Activated CD8-positive, alpha-beta memory T cell treated with anti-CD3 and anti-CD28 coated beads, Interleukin-2, amount 50 U/mL, for 48 hours (primary cell): ENCODE measurements at places on chromosomes 16 and 17.

- DNase-seq: peak; percentile 34
Observed at GRCh38 chr17:27158382-27158781, 135.5 kb upstream of the WSB1 start.

DNA sequence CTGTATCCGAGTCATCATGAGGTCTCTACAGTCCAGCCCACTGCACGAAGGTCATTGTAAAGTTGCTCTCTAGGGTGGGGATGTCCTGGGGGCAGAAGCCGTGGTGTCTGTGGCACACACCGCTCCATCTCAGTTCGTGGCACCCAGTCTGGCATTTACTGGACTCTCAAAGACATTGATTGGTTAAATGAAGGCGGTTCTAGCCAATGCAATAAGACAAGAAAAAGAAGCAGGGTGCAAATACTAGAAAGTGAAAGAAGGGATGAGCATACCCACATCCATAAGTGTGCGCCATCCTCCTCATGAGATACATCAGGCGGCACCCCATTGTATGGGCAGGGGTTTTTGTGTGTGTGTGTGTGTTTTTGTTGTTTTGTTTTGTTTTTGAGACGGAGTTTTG lies 10.7 kb upstream of the ATP2A3 start:
- no peak for DNase-seq

- DNase-seq: no peak
Observed at GRCh38 chr17:17718251-17718650, 37.0 kb downstream of the RAI1 start.

DNA sequence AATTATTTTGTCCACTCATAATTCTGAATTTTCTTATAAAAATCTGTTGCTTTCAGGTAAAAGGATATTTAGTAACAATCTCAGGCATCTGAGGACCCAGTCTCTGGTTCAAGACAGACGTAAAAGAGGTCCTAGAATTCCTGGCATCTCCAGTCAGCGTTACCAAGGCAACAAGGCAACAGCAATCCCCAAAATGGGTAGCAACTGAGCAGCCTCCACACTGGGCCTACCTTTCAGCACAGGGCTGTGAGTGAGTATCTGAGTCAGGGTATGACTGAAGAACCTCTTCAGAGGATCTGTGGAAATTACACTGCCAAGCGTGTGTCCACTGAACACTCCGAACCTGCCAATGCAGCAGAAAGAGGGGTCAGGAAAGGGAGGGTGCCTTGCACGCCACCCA lies 20.8 kb downstream of the FANCA start:
- no peak for DNase-seq

DNA sequence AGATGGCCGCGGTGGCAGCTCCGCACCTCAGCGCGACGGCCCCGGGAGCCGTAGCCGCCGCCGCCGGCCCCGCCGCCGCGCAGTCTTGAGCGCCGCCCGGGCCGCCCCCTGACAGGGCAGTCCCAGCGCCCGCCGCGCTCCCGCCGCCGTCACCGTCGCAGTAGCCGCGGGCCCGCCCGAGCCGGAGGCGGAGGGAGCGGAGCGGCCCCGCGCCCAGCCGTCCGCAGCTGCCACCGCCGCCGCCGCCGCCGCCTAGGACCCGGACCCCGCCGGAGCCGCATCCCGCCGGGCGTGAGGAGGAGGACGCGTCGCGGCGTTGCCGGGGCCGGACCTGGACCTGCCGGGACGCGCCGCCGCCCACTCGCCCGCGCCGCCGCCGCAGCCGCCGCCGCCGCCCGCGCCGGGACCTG lies 218 bp downstream of the TNRC6C start:
- no peak for DNase-seq

DNA sequence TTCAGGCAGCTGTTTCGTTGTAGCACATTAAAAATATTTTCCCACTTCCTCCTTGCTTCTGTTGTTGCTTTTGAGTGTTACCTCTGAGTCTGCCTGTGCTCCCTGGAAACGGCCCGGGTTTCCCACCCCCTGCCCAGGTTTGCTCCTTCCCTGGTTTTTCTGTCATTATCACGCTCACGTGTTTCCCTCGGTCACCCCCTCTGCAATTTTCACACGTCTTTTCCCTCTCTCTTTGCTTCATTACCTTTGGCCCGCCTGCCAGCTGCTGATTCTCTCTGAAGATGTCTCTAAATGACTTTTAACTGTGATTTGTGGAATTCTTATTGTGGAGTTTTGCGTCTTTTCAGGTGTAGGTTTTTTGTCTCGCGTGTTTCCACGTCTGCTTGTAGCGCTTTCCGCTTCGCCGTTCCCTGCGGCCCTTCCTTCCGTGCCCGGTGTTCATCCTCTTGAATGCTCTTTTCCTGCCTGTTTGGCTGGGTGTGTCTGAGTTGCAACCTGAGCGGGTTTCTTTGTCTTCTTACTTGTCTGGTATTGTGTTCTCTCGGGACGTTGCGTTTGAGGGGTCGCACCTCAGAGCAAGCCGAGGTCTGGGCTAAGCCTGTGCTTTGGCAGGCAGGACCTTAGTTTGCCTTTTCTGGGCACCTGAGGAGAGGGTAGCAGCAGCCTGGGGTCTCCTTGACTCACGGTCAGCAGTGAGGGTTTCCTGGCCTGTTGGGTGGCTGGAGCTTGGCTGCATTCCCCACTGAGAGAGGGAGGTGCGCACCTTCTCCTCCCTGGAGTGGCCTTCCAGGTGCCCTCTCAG lies 96.3 kb upstream of the ZNF750 start:
- no peak for DNase-seq

GRCh38 chr16:87821376-87822107 lies 47.8 kb downstream of the SLC7A5 start:
- DNase-seq: no peak

DNA sequence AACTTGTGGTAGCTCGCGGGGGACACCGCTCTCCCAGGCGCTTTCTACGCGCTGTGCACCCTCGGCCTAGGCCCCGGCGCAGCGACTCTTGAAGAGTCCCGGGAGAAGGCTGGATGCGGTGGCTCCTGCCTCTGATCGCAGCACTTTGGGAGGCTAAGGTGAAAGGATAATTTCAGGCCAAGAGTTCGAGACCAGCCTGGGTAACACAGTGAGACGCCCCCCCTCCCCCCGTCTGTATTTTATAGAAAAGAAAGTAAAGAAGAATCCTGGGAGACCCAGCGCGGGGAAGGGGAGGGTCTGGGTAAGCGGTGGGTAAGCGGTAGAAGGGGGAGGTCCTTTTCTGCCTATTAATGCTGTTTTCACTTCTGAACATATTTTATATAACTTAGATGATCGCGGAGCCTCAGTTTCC lies 486 bp upstream of the PLLP start:
- DNase-seq: no peak

- peak; percentile 45 for DNase-seq
Observed at GRCh38 chr16:27267037-27267677, 1.4 kb downstream of the NSMCE1 start.

DNA sequence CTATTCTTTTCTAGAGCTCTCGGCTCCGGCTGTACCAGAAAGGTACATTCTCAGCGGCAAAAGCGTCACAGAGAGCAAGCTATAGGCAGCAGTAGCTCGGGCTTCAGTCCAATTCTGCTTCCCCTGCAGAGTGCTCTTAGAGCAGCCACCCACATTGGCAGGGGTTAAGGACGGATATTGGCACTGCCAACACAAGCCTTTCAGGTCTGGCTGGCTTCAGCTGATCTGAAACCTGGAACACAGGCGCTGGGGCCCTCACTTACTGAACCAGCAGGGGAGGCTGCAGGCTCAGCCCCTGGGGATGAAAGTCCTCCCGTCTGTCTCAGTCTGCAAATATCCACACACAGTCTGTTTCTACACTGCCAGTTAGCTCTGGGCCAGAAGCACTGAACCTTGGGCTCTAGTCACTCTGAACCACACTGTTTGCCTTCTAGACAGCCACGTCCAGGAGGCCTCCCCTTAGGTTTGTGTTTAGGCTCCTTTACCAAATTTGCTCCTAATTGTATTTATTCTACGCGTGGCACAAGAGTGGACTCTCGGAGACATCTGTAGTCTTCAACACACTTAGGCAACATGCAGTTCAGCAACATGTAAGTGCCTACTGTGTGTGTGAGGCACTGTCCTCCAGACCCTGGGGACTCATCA lies 40.1 kb downstream of the HIC1 start:
- no peak for DNase-seq

DNA sequence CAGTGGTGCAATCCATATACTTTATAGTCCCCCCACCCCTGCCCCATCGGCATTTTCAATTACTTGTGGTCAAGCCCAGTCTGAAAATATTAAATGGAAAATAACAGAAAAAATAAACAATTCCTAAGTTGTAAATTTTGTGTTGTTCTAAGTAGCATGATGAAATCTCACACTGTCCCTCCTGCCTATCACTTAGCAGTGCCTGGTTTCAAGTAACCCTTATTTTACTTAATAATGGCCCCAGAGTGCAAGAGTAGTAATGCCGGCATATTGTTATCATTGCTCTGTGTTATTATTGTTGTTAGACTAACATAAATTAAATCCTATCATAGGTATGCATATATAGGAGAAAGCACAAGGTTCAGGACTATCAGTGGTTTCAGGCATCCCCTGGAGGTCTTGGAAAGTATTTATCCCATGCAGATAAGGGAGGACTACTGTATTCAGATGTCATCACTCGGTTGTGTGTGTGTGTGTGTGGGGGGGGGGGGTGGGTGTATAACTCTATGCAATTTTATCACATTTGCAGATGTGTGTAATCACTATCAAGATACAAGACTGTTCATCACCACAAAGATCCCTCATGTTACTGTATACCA lies 9.3 kb downstream of the UBE2G1 start:
- no peak for DNase-seq

DNA sequence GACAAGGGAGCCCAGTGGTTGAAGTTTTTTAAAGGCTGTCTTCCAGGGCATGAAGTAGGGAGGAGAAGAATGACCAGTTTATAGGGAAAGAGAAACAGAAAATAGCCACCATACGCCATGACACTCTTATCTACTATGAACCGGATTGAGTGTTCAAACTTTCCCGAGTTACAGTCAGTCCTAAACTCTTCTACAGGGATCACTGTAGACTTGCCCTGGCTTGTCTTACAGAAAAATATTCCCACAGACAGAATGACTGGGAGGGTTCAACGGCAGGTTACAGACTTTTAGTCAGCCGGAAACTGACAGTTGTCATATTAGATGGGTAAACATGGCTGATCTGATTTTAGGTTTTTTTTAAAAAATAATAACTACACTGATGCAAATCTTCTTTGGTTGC lies 662.5 kb upstream of the SOX9 start:
- DNase-seq: no peak

DNA sequence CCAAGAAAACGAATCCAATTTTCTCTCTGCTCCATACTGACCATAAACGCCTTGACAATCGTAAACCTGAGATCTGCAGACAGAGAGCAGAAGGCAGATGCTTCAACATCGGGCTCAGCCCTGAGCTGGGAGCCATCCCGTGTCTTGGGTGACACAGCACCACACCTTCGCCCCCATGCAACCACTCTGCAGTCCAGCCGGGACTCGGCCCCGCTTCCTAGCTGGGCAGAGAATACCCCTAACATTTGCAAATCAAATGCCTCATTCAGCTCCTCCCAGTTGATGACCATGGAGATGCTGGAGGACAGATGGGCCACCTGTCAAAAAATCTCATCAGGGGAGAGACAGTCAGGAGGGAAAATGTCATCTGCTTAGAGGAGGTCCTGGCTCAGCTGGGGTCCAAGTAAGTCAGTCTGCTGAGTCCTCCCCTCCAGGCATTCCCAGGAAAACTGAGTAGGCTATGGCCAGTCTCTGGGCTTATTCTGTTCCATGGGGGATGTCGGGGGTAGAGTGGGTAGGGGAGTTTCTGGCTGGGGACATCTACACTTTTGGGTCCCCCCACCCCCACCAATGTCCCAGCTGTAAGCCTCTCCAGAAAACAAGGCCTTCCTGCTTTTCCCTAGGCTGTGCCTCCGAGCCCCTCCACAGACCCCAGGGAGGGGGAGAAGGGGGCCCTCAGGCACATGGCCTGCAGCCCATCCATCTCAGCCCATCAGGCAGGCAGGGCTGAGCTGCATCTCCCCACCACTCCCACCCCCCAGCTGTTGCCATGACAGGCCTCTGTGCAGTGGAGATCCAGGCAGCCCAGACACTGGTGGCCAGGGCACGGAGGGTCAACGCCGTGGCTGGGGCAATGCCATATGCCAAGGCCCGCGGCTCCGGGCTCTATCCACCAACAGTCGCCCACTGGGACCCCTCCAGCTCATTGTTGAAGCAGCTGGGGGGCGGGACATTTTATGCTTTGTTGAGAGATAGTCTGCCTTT lies 158.6 kb downstream of the AXIN2 start:
- DNase-seq: no peak

- DNase-seq: no peak
Observed at GRCh38 chr16:69483611-69484010, 59.2 kb downstream of the CYB5B start.

GRCh38 chr17:48093341-48094045 lies 7.8 kb downstream of the CBX1 start:
- no peak for DNase-seq

GRCh38 chr16:10097271-10097670 lies 85.0 kb downstream of the GRIN2A start:
- no peak for DNase-seq

DNA sequence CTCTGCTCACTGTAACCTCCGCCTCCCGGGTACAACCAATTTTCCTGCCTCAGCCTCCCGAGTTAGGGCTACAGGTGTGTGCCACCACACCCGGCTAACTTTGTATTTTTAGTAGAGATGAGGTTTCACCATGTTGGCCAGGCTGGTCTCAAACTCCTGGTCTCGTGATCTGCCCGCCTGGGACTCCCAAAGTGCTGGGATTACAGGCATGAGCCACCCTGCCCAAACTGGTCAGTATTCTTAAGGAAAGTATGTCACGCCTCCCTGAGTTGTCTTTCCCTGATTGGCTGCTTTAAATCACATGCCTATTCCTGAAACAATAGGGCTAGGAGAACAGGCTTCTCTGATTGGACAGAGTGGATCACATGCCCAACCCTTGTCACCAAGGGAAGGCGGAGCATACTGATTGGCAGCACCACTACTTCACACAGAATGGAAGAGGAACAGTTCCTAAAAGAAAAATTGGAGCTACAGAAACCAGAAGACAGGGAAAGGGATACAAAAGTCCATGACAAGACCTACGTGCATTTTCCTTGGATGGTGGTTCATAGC lies 17.6 kb upstream of the CYB5B start:
- DNase-seq: no peak

DNA sequence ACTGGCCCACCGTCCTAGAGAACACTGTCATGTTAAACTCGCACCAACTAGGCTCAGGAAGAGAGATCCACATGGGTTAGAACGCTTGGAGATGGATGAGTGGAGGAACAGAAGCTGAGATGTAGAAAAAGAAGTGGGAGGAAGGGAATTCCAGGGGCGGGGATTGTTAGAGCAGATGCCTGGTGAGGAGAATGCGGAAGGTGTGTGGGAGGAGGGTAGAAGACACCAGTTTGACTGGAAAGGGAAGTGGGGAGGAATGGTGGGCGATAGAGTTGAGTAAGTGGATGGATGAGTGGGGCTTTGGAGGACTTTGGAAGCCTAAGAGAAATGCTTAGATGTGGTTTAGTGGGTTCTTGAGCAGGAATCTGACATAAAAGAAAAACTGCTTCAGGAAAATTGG lies 37.4 kb downstream of the DHX38 start:
- no peak for DNase-seq

- DNase-seq: no peak
Observed at GRCh38 chr16:51431517-51432241, 280.6 kb upstream of the SALL1 start.

GRCh38 chr17:2122641-2123302 lies 67.9 kb downstream of the HIC1 start:
- DNase-seq: no peak
